Stimulated activated CD8-positive, alpha-beta memory T cell treated with anti-CD3 and anti-CD28 coated beads, Interleukin-7, amount 100 ng/mL, for 1 hour (primary cell): ENCODE measurements at places on chromosomes 12 and 14.

- no peak for DNase-seq
Observed at GRCh38 chr14:80269353-80269925, 58.1 kb upstream of the DIO2 start.

GRCh38 chr12:130846369-130846768, 7.3 kb upstream of the STX2 start:
- no peak for DNase-seq

GRCh38 chr14:29222671-29223268, 456.2 kb downstream of the FOXG1 start:
- DNase-seq = no peak

GRCh38 chr12:120979862-120980696, 1.7 kb downstream of the HNF1A start:
- no peak for DNase-seq

DNA sequence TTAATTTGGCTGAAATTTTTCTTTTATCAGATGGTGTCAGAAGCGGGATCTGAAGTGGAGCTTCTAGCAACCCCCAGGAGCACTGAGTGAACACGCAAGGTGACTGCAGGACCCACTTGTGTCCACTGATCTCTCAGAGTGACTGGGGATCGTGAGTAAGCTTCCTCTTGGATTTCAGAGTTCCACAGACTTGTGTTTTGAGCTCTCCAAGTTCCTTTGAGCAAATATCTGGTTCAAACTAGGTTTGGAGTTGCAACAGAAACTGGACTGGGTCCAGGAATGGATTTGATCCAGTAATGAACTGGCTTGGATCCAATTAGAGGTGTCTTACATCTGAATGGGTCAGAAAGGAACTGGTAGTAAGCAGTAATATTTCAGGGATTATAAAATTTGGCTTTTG, 24.7 kb upstream of the B4GALNT1 start:
- DNase-seq = no peak

GRCh38 chr14:40523123-40523522, 1083.6 kb upstream of the LRFN5 start:
- DNase-seq = no peak

DNA sequence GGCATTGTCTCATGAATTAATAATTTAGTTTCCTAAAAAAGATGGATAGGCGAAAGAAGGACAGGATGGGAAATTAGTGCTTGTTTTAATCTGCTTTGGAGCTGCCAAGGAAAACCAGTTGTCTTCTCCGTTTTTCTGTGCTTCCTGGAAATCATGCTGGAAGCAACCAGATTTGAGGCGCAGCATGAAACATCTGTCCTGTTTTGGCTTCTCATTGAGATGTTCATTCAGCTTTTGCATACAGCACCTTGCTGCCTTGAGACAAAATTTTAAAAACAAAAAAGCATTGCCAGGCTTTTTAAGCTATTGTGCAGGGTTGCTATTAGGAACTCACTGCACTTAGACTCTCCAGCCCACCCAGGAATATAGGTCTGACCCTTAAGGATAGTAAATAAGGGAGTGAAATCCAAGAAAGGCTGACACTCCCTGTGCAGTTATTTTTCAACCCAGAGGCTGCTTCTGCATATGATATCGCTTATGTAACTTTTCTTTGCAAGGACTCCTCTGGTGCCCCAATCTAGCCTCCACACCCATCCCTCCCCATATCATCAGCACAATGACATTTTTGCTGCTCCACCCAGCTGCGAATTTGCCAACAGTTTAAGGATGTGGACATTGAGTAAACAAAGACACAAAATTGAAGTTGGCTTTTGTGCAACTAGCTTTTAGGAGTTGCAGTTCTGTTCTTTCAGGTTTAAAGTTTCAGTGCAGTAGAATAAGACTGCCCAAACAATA, 46.9 kb upstream of the MDM1 start:
- no peak for DNase-seq

- no peak for DNase-seq
Observed at GRCh38 chr14:90732718-90733117, 83.5 kb downstream of the TTC7B start.

DNA sequence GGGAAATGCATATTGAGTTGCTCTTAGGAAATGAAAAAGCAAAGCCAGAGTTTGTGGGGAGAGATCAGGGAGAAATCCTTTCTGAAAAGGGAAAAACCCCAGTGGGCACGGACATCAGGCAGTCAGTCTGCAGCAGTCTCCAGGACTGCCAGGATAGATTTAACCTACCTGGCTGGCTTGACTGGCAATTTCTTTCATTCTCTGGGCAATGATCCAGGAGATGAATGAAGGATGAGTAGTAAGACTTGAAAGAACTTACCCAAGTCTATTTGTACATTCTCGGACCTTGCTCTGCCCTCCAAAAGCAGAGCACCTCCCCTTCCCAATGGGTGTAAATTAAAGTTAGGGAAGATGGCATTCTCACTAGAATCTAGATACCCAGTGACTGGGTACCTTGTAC, 42.9 kb downstream of the CMAS start:
- DNase-seq = no peak

- no peak for DNase-seq
Observed at GRCh38 chr14:61111209-61111665, 130.2 kb downstream of the SLC38A6 start.

GRCh38 chr12:51907083-51907855, at the start of gene ACVRL1:
ACVRL1 (plus strand) TSS chr12:51907504; CDS start chr12:51912475, 4,971 bp downstream.
- DNase-seq = no peak

DNA sequence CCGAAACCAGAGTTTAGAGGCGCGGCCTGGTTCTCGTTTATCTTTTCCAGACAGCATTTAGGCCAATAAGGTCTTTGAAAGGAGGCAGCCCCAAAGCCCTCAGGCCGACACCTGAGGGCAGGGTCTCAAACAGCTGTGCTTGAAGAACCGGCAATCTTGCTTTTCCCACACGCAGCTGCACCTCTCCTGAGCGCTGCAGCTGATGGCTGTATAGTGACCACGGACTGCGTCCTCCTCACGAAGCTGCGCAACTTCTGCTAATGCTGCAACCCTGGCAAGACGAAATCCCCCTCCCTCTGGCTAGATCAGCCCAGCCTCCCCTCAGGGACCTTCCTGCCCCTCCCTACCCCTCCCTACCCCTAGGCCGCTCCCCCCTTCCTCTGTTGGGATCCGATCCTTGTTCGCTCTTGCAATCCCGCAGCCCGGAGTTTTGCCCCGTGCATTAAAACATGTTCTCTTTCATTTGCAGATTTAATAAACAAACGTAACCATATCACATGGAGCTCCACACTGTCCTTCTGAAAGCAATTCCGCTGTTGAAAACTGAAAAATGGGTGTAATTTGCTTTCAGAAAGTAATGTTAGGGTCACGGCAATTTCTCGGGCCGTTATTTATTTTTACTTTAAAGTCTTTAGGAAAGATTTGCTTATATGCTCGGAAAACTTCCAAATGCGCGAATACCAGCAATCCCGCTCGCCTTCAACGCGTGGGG, 4.8 kb upstream of the PAX9 start:
- no peak for DNase-seq

DNA sequence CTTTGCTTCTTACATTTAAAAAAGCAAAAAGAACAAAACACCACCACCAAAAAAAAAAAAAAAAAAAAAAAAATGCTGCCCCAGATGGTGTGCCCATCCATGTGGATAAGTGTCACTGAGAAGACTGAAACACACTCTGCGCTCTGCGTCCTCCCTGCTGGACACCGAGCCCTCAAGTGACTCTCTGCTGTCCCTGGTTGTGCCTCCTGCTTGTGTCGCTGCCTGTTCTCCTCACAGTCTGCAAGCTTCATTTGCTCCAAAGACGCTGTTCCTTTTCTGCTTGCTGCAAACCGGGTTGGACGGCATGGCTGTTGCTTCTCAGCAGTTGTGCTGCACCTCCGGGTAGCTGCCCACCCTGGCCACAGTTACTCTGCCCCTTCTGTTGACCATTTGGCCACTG, 276.2 kb upstream of the ATP2B1 start:
- DNase-seq = no peak

DNA sequence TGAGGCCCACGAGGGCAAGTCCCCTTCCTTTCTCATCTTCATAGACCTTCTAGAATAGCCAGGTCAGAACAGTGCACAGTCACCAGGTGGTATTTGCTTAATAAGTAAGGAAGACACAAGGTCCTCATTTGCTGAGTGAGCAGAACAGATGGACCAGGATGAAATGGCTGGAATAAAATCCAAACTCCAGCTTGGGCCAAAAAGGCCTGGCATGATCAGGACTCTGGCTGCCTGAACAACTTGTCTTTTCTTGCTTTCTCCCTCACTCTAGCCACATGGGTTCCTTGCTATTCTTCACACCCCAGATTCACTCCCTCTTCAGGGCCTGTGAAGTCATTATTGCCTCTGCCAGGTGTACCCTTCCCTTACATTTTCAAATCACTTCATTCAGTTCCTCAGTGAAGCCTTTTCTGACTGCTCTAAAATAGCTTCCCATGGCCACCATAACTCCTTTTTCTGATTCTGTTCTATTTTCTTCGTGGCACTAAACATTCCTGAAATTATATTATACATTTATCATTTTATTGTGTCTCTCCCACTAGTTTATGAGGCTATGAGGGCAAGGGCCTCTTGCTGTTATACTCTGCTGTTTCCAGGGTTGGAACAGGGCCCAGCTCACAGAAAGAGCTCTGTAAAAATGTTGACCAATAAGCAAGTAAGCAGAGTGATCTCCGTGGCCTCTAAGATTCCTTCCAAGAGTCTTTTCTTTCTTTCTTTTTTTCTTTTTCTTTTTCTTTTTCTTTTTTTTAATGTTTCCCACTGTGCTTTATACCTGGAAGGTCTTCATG, 150.8 kb downstream of the TTC8 start:
- DNase-seq = no peak
